Fibroblast of gingiva (primary cell): ENCODE measurements at places on chromosomes 5 and 9.

GRCh38 chr5:93330506-93330905 lies 250.5 kb downstream of the NR2F1-AS1 start:
- no peak for DNase-seq

GRCh38 chr9:5748438-5748837 lies 84.5 kb downstream of the ERMP1 start:
- no peak for DNase-seq

DNA sequence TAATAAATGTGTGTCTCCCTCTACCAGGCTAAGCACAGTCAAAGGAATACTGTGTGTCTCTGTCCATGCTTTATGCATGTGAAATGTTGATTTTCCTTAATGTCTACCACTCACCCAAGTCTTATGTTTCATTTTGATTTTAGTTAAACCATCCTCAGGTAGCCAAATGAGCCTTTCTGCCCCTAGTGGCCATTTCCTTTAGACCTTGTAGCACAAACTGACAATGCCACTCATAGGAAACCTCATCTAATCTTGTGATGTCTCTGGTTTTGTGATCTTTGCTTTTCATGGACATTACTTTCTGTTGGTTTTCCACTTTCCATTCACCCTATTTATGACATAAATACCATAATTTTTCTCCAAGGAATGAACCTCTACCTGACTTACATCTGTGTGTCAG lies 820.8 kb downstream of the MAT2B start:
- no peak for DNase-seq

DNA sequence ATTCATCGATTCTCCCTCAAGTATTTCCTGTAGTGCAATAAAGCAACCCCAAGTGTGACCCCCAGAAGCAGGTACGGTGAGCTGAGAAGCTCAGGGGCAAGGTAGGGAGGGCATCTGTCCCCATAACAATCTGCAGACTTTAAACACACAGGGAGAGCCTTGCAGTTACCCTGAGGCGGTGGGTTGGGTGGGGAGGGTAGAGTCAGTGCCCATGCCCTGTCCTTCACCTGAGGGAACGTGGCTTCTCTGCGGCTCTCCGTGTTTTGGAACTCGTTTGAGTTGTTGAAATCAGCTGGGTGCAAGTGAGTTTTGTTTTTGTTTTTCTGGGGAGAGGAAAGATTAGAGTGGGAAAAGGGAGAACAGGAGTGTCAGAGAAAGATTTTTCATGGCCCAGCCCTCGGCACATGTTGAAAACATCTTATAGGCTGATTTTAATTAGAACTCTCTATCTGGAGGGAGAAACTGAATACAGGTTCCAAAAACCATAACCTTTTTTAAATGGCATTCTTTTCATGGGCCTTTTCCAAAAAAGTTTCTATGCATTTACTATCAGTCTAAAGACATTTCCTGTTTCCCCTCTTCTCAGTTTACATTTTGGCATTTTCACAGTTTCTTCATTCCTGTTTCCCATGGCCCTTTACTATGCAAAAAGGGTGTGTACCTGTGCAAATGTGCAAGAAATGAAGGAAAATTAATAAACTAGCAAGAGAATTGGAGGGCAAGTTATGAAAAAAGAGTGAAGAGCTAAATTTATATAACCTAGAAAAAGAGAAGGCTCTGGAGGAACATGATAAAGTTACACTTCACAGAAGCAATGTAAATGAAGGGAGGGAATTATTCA lies 266.5 kb upstream of the VLDLR start:
- DNase-seq, result no peak

DNA sequence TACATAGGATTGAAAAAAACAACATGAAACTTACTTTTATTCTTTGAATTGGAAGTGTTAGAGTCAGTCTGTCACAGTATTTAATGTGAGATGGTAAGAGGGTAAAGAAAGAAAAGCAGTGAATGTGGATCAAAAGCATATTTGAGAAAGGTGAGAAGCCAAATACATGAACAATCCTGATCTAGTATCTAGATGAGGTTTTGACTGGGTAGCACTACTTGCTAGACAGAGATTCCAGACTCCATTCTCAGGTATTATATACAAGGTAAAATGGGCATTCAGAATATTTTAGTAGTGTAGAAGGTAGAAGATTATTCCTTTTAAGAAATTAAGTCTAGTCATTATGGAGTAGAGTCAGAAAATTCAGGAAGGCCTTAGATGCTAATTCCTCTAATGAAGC lies 62.2 kb downstream of the SLC38A9 start:
- DNase-seq, result no peak
